ENCODE measurements at places on chromosomes 7 and 10.

DNA sequence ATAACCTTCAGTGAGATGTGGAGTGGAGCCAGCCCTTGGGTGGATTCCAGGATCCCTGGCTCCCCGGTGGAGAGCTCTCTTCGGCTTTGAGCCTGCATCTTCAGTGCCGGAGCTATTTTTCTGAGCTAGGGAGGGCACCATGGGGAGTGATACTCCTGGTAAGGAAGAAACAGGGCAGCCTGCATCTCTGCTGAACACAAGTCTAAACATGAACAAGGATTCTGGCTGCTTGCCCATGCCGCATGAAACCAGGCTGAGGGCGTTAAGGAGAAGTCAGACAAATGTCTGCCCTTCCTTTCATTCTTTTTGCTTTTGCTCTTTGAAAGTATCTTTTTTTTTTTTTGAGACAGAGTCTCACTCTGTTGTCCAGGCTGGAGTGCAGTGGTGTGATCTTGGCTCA is 60.4 kb downstream of the EVX1 start:
- no peak for DNase-seq

GRCh38 chr10:131168238-131168875 is 143.2 kb downstream of the TCERG1L start:
- DNase-seq, result no peak

- DNase-seq, result no peak
Measured at GRCh38 chr7:109734601-109735000, 1164.9 kb downstream of the DNAJB9 start.

GRCh38 chr10:94673614-94674321 is 9.8 kb upstream of the CYP2C18 start:
- DNase-seq, result no peak

GRCh38 chr10:88062385-88062784 is 199.0 kb downstream of the PTEN start:
- no peak for DNase-seq
